ENCODE measurements at places on chromosomes 6 and 20.

DNA sequence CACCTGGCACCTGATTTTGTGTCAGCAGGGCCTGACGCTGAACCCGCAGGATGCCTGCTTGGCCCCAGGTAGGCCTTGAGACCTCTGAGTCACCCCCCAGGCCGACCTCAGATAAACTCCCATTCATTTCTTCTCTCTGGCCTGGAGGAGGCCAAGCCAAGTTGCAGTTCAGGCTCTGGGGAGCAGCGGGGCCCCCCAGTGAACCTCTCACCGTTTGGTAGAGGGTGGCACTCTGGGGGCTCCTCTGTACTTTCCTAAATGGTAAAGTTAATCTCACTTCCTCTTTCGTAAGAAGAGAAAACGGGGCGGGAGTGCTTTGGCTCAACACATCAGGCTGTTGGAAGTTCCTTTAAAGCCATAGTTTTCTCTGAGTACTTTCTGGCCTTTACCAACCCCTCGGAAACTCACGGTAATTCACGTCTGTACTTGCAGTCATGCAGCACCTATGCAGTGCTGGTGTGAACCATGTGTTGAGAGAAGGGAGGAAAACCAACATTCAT, 2.8 kb downstream of the SIRPA start:
- H3K4me1 ChIP-seq, result peaks cover 58% of the 10 kb centered on the region
- H3K36me3 ChIP-seq, result no peaks in the 10 kb centered on the region
- no peaks in the 10 kb centered on the region for H3K27me3 ChIP-seq
- H3K27ac ChIP-seq, result peak overlapping the region; percentile 26
- H3K4me3 ChIP-seq, result no peak overlapping the region

DNA sequence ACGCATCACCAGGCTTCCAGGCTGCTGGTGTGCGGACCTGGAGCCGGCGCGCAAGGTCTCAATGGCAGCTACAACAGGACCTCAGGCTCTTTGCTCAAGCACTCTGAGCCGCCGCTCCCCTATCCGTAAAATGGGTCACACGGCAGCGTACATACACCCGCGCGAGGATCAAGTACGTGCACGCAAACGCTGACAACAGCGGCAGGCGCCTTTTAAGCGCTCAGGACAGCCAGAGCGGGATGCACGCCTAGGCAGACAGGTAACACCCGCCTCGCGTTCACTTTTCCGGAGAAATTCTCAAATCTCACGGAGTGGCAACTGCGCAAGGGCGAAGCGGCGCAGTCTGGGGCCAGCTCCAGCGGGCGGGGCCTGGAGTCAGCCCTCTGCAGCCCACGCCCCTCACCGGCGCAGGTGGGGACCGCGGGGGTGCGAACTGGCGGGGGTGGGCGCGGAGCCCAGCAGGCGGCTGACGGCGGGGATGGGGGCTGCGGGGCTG, 535 bp downstream of the EXOC2 start:
- peak; percentile 42 for DNase-seq
- H3K4me3 ChIP-seq, result peak overlapping the region; percentile 76
- H3K27me3 ChIP-seq, result no peaks in the 10 kb centered on the region
- peaks cover 9% of the 10 kb centered on the region for H3K4me1 ChIP-seq

DNA sequence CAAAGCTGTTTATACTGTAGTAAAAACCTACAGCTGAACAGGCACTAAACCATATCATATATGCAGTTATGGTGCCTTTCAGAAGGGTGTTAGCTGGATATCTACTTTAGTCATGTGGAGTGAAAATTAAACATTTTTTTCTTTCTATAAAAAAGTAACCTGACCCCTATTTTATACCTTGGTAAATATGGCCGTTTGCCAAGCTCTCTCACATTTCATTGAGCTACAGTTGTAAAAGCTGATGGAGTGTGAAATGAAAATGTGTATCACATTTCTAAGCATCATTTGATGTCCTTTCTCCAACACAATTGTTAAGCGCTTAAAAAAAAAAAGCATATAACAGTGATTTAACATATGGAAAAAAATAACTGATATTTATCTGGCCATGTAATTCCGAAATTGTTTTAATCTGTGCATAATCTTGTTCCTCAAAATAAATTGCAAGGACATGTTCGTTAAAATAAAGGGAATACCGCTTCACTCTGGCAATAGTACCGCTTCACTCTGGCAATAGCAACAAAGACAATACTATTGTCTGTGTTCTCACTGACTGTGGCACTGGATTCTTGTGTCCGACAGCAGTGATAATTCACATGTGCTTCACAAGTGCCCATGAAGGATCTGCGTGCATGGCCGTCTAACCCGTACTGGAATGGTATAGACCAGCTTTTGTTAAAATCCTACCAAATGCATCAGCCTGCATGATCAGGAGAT, 391.8 kb upstream of the SOX4 start:
- no peak for DNase-seq
- no peak overlapping the region for H3K4me3 ChIP-seq
- H3K27ac ChIP-seq, result no peak overlapping the region
- H3K4me1 ChIP-seq, result no peaks in the 10 kb centered on the region

GRCh38 chr6:44194326-44194725, 22.4 kb upstream of the MYMX start:
- no peak overlapping the region for H3K27ac ChIP-seq
- H3K36me3 ChIP-seq, result no peaks in the 10 kb centered on the region
- DNase-seq, result no peak
- H3K4me1 ChIP-seq, result no peaks in the 10 kb centered on the region
- no peak overlapping the region for H3K4me3 ChIP-seq

- H3K4me1 ChIP-seq, result no peaks in the 10 kb centered on the region
- no peaks in the 10 kb centered on the region for H3K36me3 ChIP-seq
- H3K4me3 ChIP-seq, result no peak overlapping the region
Measured at GRCh38 chr20:6623989-6624388, 143.5 kb upstream of the BMP2 start.

- H3K36me3 ChIP-seq, result no peaks in the 10 kb centered on the region
- DNase-seq, result no peak
- no peak overlapping the region for H3K4me3 ChIP-seq
- no peak overlapping the region for H3K27ac ChIP-seq
Measured at GRCh38 chr6:30267423-30267822, 54.2 kb upstream of the TRIM26 start.

DNA sequence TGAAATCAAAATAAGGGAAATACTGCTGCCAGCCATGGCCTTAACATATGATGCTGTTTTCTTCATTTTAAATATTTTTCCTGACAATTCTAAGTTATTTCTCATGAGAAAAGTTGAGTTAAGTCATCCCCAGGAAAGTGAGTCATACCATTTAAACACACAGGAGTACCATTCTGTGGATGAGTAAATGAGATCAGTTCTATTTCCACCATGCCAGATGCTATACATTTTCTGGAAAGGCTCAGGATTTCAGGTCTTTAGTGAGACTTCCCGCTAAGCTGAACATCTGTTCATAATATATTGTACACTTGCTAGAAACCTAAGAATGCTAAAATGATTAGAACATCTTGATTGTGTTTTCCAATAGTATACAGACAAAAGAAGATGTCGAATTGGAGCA, 256.2 kb upstream of the MANEA start:
- no peaks in the 10 kb centered on the region for H3K27me3 ChIP-seq
- no peaks in the 10 kb centered on the region for H3K36me3 ChIP-seq
- H3K4me1 ChIP-seq, result no peaks in the 10 kb centered on the region
- DNase-seq, result no peak

GRCh38 chr6:5866547-5867051, 140.1 kb downstream of the NRN1 start:
- no peaks in the 10 kb centered on the region for H3K36me3 ChIP-seq
- H3K27me3 ChIP-seq, result no peaks in the 10 kb centered on the region
- H3K27ac ChIP-seq, result no peak overlapping the region
- DNase-seq, result no peak
- peak overlapping the region; percentile 17 for H3K4me3 ChIP-seq
- no peaks in the 10 kb centered on the region for H3K4me1 ChIP-seq

- no peak for DNase-seq
- H3K27me3 ChIP-seq, result no peaks in the 10 kb centered on the region
- no peak overlapping the region for H3K27ac ChIP-seq
- H3K4me3 ChIP-seq, result no peak overlapping the region
- H3K4me1 ChIP-seq, result no peaks in the 10 kb centered on the region
Measured at GRCh38 chr6:69980624-69981023, 114.3 kb downstream of the COL19A1 start.

DNA sequence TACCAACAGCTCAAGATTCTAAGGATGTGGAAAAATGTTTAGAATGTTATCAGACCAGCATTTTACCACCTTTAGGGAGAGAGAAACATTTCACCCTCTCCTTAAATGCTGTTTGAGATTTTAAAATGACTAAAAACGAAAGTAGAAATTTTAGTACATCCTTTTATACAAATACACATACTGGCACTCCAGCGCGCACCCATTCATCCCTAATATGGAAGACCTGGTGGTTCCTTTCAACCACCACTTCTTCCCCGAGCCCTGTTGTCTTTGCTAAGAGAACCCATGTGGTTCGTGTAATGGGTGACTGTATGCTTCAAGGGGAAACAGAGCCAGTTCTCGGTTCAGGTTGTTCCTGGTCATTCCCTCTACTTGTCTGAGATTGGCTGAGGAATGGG, 21.3 kb downstream of the SPATA2 start:
- no peak overlapping the region for H3K27ac ChIP-seq
- no peaks in the 10 kb centered on the region for H3K4me1 ChIP-seq
- no peaks in the 10 kb centered on the region for H3K27me3 ChIP-seq
- no peak for DNase-seq
- no peaks in the 10 kb centered on the region for H3K36me3 ChIP-seq

- H3K36me3 ChIP-seq, result no peaks in the 10 kb centered on the region
- H3K27me3 ChIP-seq, result no peaks in the 10 kb centered on the region
- no peak for DNase-seq
- no peaks in the 10 kb centered on the region for H3K4me1 ChIP-seq
- H3K4me3 ChIP-seq, result no peak overlapping the region
Measured at GRCh38 chr6:121951123-121951522, 448.3 kb upstream of the HSF2 start.

DNA sequence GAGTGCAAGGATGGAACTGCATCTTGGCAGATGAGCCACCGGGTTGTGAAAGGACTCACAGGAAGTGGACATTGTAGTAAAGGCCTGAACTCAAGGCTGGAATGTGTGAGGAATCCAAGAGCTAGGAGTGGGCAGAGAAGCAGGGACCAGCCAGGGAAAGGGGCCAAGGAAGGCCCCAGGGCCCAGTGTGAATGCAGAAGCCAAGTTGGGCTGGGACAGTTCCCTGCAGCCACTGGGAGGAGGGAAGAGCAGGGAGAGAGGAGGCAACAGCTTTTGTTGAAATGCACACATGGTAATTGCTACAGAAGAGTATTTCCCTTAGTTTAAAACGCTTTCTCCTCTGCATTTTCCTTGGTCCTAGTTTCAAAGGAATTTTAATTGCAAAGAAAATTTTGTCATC, 34.6 kb downstream of the CDH22 start:
- no peak overlapping the region for H3K4me3 ChIP-seq
- no peaks in the 10 kb centered on the region for H3K4me1 ChIP-seq
- no peak for DNase-seq
- no peaks in the 10 kb centered on the region for H3K27me3 ChIP-seq
- H3K27ac ChIP-seq, result no peak overlapping the region

Measured in adrenal gland (tissue), 19 donors.